Astrocyte (in vitro differentiated cells and primary cell): ENCODE measurements at places on chromosomes 6 and 20. TPM values are rescaled to one million over a fixed set of nuclear protein-coding genes. Genes with fewer than 3 reads are reported as not detected.

- DNase-seq: no peak
These were observed 104.3 kb downstream of the CDH26 start for GRCh38 chr20:60062431-60063047.

DNA sequence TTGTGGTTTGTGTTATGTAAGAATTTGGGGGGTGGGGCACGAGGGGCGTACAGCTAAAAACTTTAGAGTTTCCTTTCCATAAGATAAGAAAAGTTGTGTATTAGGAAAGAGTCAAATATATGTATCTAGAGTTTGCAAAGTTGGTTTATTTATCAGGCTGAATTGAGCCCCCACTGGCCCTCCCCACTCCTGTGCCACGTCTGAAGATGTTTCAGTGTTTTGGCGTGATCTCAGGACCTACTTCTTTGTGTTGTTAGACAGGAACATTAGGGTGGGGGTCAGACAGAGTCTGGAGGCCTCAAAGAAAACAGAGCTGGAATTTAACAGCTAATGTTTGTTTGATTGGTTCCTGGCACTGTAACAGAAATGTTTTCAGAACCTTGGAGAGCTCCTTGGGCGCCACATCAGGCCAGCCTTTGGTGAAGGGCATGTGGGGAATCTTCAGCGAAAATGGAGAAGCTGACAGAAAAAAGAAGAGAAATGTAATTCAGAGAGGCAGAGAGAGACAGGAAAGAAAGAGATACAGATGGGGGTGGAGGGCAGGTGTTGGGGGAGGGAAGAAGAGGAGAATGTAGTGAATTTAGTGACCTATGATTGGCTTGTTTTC lies 674 bp downstream of the NRSN1 start:
- peak; percentile 38 for DNase-seq

The MYB gene
- total RNA-seq: 0.12 TPM in 1 of 2 replicates, not detected in the other

GRCh38 chr6:13953061-13953705 lies 28.4 kb downstream of the RNF182 start:
- DNase-seq: peak; percentile 46

DNA sequence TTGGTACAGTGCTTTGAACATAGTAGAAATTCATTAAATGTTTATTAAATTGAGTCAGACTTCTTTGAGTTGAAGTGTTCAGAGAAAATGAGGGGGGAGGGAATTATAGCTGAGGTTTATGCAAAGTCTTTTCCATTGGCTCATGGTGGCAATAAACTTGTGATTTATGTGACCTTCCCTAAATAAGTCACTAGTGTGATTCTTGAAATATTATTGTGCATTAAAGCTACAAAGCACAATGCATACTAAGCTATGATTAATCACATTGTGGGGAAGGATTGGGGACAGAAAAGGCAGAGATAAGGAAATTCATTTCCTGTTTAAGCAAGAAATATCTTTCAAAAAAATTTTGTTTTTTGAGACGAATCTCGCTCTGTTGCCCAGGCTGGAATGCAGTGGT lies 877.5 kb downstream of the TFAP2A start:
- DNase-seq: peak; percentile 89

The SIRT5 gene
- 8.6 and 10.3 TPM in 2 replicates for total RNA-seq

DNA sequence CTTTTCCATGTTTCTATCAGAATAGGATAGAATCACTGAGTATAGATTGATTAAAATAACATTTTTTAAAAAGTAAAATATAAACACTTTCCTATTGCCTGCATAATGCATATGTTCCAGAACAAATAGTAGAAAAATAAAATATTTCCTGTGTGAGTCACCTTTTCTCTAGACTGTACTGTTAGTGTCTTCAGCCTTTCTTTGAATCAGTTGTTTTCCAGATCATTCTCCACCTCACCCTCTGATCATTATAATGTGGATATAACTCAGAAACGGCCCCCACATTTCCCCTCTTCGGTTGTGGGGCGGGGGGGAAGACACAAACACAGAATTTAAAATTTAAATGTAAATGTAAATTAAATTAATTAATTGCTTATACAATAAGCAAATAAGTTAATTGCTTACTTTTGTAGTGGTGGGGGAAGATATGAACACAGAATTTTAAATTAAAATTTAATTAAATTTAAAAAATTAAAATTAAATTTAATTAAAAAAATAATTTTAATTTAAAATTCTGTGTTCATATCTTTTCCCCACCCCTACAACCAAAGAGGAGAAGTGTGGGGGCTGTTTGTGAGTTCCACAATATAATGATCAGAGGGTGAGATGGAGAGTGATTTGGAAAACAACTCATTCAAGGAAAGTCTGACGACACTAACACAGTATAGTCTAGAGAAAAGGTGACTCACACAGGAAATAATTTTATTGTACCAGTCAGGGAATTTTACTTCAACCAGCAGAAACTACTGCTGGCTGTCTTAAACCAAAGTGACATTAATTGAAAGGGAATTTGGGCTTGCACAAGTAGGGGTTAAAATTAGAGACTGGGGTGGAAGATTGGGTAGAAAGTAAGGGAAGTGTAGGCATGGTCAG lies 37.1 kb upstream of the PROKR2 start:
- DNase-seq: peak; percentile 52

GRCh38 chr6:26016245-26016962 lies 53.8 kb downstream of the TRIM38 start:
- no peak for DNase-seq

The DAAM2 gene
- total RNA-seq: 38.4 and 50.3 TPM in 2 replicates

DNA sequence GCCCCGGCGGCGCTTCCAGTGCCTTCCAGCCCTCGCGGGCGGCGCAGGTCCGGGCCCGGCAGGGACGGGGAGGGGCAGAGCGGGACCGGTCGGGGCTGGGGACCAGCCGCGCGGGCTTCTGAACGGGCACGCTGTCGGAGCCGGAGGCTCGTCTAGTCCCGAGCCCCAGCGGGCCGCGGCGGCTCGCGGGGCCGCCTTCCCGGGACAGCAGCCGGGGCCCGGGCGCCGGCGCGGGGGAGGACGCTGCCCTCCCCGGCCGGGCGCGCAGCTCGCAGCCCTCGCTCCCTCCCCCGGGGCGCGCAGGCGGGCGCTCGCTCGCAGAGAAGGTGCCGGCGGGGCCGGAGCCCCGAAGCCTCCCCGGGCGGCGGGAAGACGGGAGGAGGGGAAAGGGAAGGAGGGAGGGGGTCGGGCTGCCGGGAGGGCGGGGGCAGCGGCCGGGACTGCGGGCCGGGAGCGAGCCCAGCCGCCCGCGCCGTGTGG lies 696 bp upstream of the SIRPA start:
- DNase-seq: peak; percentile 58

GRCh38 chr20:59584278-59584925 lies 19.9 kb upstream of the PHACTR3 start:
- no peak for DNase-seq

The APCDD1L gene
- total RNA-seq: 16.4 and 23.3 TPM in 2 replicates
